ENCODE measurements at places on chromosomes 3 and 15.

DNA sequence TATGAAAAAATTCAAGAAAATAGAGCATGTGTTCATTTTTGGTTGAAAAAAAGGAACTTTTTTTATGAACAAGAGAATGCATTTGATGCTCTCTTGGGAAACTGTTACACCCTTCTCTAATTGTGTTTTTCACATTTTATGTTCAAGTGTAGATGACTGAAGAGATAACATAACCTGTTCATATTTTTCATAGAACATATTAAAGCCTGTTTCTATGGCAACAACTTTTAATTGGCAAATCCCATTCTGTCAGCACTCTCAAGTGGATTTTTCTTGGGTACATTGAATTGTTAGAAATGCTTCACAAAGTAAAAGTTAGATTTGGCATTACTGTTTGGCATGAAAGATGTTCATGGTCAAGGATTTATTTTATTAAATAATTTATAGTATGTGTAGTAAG, 117.5 kb downstream of the MBNL1 start:
- no peaks in the 10 kb centered on the region for H3K36me3 ChIP-seq
- no peak overlapping the region for H3K4me3 ChIP-seq
- H3K4me1 ChIP-seq = peaks cover 86% of the 10 kb centered on the region
- DNase-seq = no peak

DNA sequence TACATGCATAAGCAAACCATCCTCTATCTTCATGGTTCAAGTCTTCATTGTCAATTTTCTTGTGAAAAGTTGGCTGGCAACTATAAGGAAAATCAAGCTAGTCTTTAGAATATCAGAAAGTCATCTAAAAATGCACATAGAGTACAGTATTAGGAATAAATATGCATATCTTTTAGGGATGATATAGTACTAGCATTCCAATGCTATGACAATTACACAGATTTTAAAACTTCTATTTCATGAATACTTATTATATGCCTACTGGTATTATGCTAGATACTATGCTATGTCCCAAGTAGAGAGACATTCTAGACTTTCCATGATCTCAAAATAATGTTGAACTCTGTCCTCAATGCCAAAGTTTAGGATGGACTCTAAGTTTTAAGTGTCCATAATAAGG, 81.3 kb upstream of the NAALADL2 start:
- no peaks in the 10 kb centered on the region for H3K4me1 ChIP-seq
- H3K4me3 ChIP-seq = no peak overlapping the region
- H3K36me3 ChIP-seq = no peaks in the 10 kb centered on the region
- no peak for DNase-seq
- no peaks in the 10 kb centered on the region for H3K27me3 ChIP-seq
- H3K27ac ChIP-seq = no peak overlapping the region

DNA sequence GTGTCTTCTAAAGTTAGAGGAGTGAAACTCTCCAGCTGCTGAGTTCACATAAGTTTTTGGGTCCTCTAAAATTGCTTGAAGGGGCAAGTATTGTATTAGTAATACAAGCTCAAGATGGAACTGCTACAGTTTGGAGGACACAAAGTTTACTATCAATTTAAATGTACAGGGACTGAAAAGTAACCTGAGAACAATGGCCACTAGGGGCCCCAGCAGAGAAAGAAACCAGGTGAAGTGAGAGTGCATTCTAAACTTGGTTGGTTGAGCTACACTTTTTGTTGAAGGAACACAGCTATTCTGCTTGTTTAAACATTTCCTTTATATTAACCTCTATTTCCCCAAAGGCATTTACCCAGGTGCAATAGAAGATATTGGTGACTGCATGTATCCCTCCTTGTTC, 755.5 kb downstream of the GBE1 start:
- no peaks in the 10 kb centered on the region for H3K27me3 ChIP-seq
- H3K36me3 ChIP-seq = no peaks in the 10 kb centered on the region
- H3K27ac ChIP-seq = no peak overlapping the region
- no peak for DNase-seq
- no peaks in the 10 kb centered on the region for H3K4me1 ChIP-seq
- no peak overlapping the region for H3K4me3 ChIP-seq

DNA sequence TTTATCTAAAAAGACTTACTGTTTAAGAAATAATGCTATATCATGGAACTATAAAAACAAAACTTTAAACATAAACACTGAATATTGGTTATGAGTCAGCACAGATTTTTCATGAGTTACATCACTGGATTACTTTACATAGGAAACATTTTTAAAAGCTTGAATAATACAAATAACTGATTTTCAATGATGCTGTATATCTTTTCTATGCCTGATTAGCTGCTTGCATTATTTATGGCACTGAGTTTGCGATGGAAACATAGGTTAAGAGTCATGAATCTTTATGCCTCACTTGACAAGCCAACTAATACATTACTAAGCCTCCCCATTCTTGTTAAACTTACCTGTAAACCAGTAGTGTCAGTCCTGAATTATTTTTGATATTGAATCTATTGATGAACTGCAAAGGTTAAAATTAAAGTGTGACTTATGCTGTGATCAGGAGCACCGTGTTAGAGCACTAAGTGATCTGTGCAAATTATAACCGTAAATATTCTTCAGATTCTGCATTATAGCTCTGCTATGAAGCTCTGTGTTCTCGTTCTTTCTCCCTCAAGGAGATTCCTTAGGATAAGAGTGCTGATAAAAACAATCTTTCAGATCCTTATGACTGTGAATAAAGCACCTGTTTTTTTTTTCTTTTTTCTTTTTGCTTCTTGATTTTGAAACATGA, 437.3 kb upstream of the BCHE start:
- H3K36me3 ChIP-seq = no peaks in the 10 kb centered on the region
- no peaks in the 10 kb centered on the region for H3K4me1 ChIP-seq
- H3K27ac ChIP-seq = no peak overlapping the region
- no peak overlapping the region for H3K4me3 ChIP-seq
- H3K27me3 ChIP-seq = no peaks in the 10 kb centered on the region

DNA sequence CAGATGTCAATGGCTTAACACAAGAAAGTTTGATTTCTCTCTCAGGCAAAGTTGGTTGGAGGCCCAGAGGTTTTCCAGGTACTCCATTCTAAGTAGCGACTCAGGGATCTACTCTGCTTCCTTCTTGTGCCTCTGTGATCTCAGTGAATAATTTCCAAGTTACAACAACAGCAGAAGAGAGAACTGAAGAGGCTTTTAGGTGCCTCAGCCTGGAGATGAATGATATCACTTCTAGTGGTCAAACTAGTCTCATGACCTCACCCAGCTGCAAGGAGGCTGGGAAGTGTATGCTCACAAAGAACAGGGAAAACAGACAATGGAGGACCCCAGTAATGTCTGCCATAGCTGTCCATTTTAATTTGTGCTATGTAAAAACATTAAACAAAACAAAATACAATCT, 4.6 kb upstream of the PRICKLE2 start:
- no peak overlapping the region for H3K27ac ChIP-seq
- no peaks in the 10 kb centered on the region for H3K27me3 ChIP-seq
- no peak overlapping the region for H3K4me3 ChIP-seq
- peaks cover 10% of the 10 kb centered on the region for H3K4me1 ChIP-seq
- no peak for DNase-seq

DNA sequence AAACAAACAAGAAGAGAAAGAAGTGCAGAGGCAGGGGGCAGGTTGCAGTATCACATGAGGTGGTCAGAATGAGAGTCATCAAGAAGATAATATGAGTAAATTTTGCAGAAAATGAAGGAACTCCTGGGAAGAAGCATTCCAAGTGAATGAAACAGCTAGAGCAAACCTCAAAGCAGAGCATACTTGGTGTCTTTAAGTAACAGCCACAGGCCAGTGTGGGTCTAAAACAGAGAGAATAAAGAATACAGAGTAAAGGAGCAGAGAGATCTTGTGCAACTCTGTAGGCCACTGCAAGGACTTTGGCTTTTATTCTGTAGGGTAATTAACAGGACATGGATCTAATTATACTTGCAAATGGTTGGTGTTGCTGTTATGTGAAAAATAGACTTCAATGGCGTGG, 81.3 kb downstream of the STAC start:
- H3K27me3 ChIP-seq = no peaks in the 10 kb centered on the region
- H3K36me3 ChIP-seq = no peaks in the 10 kb centered on the region
- no peak overlapping the region for H3K4me3 ChIP-seq
- no peak for DNase-seq

GRCh38 chr3:58485801-58486435, 6.0 kb upstream of the KCTD6 start:
- H3K27me3 ChIP-seq = no peaks in the 10 kb centered on the region
- H3K36me3 ChIP-seq = no peaks in the 10 kb centered on the region
- no peak for DNase-seq
- no peak overlapping the region for H3K27ac ChIP-seq
- H3K4me3 ChIP-seq = no peak overlapping the region
- H3K4me1 ChIP-seq = peaks cover 27% of the 10 kb centered on the region

DNA sequence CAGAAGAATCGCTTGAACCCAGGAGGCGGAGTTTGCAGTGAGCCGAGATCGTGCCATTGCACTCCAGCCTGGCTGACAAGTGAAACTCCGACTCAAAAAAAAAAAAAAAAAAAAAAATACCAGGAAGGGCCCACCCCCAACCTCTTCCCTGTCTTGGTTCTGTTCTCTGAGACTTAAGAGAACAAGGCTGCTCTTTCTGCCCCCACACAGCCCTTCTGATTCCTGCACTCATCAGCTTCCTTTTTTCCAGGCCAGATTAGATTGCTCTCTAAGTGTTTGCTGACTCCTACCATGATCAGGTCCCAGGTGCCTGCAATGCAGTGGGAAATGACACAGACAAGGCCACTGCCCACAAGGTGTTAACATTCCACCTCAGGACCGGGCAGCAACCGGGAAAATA, 13.0 kb downstream of the TMEM44 start:
- no peaks in the 10 kb centered on the region for H3K27me3 ChIP-seq
- H3K36me3 ChIP-seq = peaks cover 22% of the 10 kb centered on the region
- no peak for DNase-seq
- no peaks in the 10 kb centered on the region for H3K4me1 ChIP-seq

DNA sequence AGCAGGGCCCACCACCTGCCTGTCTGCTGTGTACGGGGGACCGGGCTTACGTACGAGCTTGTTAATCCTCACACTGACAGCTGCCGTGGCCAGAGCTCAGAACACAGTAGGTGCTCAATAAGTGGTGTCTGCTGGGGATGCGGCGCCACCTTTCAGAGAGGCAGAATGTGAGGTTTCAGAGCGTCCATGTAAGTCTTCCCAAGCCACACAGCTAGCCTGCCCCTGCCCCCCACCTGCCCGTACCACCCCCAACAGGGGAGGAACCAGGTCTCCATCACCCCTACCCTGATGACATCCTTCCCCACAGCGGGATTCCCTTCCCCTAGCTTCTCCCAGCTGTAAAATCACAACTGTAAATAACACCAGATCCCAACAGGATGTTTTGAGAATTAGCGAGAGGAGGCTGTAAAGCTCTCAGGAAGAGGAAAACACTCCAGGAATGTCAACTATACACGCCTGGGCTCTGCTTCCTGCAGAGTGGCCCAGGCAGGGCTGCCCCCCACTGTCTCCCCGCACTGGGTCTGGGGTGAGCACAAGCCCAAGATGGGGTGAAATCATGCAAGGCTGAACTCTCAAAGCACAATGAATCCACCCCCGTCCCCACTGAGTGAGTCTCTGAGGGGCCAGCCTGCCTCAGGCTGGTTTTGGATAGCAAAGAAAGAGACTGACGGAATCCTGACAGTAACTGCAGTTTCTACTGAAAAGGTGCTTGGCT, 250.1 kb upstream of the LYSMD4 start:
- no peak overlapping the region for H3K4me3 ChIP-seq
- H3K27ac ChIP-seq = peak overlapping the region; percentile 15
- H3K27me3 ChIP-seq = no peaks in the 10 kb centered on the region
- no peak for DNase-seq
- H3K4me1 ChIP-seq = peaks cover 6% of the 10 kb centered on the region

DNA sequence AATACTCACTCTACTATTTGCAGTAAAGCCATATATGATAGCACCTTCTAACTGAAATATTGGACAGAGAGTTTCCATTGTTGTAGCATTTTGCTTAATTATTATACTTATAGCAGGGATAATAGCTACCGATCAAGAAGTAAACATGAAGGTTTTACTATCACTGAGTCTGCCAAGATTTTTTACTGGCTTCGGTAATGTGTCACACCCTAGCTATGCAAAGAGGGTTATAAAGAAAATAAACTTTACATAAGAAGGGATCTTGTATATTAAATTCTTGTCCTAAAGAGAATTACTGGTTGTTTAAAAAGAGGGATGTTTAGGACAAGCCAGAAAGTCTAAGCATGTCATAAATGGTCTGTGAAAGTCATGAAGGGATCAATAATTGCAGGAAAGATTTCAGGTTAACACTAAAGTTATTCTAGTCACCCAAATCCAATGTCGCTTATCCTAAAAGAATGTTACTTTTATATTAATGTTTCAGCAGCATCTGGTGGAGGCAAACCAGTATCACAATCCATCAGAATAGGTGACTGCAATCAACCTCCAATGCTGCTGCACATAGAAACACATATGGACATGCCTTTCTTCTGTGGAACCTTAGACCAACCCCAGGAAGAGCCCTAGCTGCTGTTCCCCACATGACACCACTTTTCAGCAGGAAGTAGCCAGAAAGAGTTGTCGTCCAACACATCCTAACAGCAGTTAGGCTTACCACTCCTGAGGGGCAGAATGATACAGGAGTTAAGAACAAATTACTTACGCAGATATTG, 62.7 kb upstream of the GK5 start:
- no peaks in the 10 kb centered on the region for H3K4me1 ChIP-seq
- H3K27ac ChIP-seq = no peak overlapping the region
- H3K36me3 ChIP-seq = no peaks in the 10 kb centered on the region
- no peaks in the 10 kb centered on the region for H3K27me3 ChIP-seq
- DNase-seq = no peak
- H3K4me3 ChIP-seq = no peak overlapping the region

DNA sequence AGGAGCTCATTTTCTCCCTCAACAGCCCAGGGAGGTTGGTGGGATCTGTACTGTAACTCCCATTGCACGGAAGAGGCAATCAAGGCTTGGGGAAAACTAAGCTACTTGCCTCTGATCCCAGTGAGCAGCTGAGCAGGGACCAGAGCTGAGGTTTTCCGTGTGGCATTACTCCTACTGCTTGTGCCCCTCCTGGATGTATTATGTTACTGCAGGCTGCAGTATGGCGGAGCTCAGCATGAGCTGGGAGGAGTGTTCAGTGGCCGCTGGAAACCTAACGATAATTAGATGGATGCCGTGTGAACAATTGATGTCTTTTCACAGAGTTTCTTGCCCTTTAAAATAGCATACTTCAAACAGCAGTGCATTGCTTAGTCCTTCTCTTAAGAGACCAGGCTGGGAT, 2.0 kb upstream of the TPRG1 start:
- no peak overlapping the region for H3K27ac ChIP-seq
- no peak overlapping the region for H3K4me3 ChIP-seq
- DNase-seq = no peak

All from lower lobe of right lung (tissue), 2 donors.